ENCODE measurements at places on chromosomes 12 and 14.

DNA sequence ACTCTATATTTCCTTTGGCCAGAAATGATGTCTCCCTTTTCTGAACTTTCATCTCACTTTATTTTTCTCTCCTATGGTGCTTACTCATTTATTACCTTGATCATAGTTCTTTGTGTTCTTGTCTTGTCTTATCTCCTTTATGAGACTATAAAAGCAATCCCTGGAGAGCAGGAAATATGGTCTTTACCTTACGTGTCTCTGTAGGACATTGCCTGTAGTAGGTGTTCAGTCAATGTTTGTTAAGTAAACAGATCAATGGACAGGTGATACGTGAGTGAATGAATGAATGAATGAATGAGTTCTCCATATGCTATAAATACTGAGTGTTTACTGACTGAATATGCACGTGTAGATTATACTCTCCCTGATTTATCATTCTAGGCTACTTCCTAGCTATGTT, 193.7 kb upstream of the HMGA2 start:
- DNase-seq: no peak

GRCh38 chr12:82415402-82415801, 57.1 kb downstream of the METTL25 start:
- no peak for DNase-seq

- DNase-seq: peak; percentile 75
These were observed 570 bp downstream of the DMAC2L start for GRCh38 chr14:50312734-50313054.

DNA sequence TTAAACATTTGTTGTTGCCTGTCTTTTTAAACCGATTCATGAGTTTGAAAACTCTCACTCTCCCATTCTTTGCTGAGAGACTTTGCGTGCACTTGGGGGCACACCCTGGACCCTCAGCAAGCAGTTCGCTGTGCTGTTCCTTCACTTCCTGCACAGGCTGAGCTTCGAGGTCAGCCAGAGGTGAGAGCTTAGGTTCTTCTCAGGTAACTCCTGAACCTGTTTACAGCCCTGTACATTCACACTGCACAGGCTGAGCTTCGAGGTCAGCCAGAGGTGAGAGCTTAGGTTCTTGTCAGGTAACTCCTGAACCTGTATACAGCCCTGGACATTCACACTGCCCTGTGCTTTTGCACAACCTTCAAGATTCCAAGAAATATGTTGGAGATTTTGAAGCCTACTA, 9.8 kb upstream of the CLECL1 start:
- DNase-seq: no peak

GRCh38 chr12:123833830-123834229, 71.7 kb downstream of the DNAH10 start:
- no peak for DNase-seq

DNA sequence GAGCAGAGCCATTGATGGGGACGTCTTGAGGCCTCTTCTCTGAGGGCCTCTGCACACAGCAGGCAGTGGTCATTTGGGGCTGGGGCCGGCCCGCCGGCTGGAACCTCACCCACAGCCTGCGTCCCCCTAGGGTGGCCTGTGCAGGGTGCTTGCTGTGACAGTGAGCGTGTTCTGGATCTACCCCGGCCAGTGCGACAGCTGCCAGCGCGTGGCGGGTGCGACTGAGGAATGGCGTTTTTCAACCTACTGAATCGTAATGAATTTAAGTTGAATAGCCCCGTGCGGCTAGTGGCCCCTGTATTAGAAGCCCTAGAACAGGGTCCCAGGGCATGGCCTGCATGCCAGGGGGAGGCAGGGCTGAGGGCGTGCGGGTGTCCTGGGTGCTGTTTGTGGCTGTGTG, 13.8 kb downstream of the RFLNA start:
- DNase-seq: no peak

DNA sequence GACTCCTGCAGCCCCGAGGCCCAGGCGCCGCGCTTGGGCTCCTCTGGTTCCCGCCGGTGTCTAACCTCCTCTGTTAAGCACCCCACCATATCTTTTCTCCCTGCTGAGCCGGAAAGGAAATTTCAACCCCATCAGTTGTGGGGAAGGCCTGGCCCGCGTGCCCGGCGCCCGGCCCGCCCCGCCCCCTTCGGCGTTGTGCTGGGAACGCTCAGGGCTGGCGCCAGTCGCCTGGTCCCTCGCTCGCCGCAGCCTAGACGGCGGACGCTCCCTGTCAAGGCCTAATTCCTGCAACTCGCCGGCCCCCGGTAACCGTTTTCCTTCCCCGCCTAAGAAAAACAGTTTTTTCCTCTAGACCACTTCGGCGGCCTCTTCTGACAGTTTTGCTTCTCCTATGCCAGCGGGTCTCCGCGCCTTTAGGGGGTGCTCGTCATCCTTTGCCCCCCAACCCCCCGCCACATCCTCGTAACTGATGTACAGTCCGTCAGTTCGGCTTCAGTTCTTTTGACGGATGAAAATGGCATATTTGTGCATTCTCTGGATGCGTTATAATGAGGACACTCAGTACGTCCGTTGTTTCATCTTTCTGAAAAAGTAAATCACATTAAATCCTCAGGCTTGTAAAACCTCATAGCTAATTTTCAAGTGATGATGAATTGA, 506 bp upstream of the NAP1L1 start:
- peak; percentile 87 for DNase-seq

- DNase-seq: no peak
These were observed 78.7 kb downstream of the TSPAN9 start for GRCh38 chr12:3155702-3156370.

DNA sequence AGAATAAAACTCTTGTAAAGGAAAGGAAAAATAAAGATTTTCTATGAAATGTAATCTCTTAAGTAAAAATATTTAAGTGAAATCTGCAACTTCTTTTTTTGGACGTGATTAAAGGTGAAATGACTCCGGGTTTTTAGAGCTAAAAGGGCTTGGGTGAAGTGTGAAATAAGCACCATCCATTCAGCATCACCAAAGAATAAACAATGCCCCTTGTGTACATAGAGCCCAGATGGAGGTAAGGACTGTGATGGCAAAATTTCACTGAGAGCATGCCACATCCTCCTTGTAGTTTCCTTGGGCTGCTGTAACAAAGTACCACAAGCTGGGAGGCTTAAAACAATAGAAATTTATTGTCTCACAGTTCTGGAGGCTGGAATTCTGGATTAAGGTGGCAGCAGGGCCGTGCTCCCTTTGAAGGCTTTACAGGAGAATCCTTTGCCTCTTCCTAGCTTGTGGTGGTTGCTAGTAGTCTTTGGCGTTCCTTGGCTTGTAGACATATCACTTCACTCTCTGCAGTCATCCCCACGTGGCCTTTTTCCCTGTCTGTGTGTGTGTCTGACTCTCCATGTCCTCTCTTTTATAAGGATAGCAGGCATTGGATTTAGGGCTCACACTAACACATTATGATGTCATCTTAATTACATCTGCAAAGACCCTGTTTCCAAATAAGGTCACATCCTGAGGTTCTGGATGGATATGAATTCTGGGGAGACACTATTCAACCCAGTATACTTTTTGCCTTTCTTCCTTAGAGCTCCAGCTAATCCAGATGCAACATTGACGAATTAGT, 24.2 kb downstream of the ZNF664 start:
- no peak for DNase-seq

GRCh38 chr14:103527408-103528145, 1.4 kb upstream of the TRMT61A start:
- no peak for DNase-seq

- DNase-seq: no peak
These were observed 37.3 kb downstream of the ACTN1 start for GRCh38 chr14:68941820-68942219.

Measured in NCI-H1105 treated with DMSO at 0.1 percent for 48 hours (cell line).